ENCODE measurements at places on chromosomes 5 and 9. TPM values are rescaled to one million over a fixed set of nuclear protein-coding genes. Genes with fewer than 3 reads are reported as not detected.
A peak's percentile ranks its signal among the peaks of the same experiment; 100 is the strongest.

Gene HTR1A
- total RNA-seq = not detected

Gene PCA3
- total RNA-seq = not detected

Gene STXBP1
- 42.6 TPM for total RNA-seq

Gene ENHO
- 14.5 TPM for total RNA-seq

GRCh38 chr5:149859746-149860145 lies 84.8 kb downstream of the PDE6A start:
- no peaks in the 10 kb centered on the region for H3K36me3 ChIP-seq
- no peaks in the 10 kb centered on the region for H3K4me1 ChIP-seq
- H3K4me3 ChIP-seq = no peak overlapping the region
- no peak overlapping the region for H3K27ac ChIP-seq
- H3K27me3 ChIP-seq = no peaks in the 10 kb centered on the region
- DNase-seq = no peak

DNA sequence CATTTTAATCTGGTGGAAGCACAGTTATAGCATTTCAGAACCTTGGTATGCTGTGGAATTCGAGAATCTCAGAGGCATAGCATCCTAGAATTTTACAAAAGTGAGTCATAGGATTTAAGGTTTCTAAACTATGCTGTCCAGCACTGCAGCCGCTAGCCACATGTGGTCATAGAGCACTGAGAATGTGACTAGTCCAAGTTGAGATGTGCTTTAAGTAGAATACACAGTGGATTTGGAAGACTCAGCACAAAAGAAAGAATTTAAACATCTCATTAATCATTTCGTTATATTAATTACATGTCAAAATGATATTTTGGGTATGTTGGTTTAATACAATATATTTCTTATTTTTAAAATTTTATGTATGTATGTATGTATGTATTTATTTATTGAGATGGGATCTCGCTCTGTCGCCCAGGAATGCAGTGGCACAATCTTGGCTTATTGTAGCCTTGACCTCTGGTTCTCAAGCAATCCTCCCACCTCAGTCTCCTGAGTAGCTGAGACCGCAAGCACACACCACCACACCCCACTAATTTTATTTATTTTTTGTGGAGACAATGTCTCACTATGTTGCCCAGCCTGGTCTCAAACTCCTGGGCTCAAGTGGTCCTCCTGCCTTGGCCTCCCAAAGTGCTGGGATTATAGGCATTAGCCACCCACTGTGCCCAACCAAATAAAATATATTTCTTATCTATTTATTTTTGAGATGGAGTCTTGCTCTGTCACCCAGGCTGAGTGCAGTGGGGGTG lies 20.4 kb upstream of the RPS14 start:
- no peak overlapping the region for H3K4me3 ChIP-seq
- H3K27ac ChIP-seq = no peak overlapping the region
- no peaks in the 10 kb centered on the region for H3K36me3 ChIP-seq
- no peak for DNase-seq

GRCh38 chr5:64666078-64666477 lies 24.2 kb upstream of the SHISAL2B start:
- peak; percentile 53 for DNase-seq
- H3K4me1 ChIP-seq = peaks cover 9% of the 10 kb centered on the region
- H3K27ac ChIP-seq = no peak overlapping the region
- H3K4me3 ChIP-seq = no peak overlapping the region
- no peaks in the 10 kb centered on the region for H3K36me3 ChIP-seq

- no peaks in the 10 kb centered on the region for H3K4me1 ChIP-seq
- H3K4me3 ChIP-seq = peak overlapping the region; percentile 86
- DNase-seq = no peak
- H3K27me3 ChIP-seq = no peaks in the 10 kb centered on the region
Measured at GRCh38 chr9:111598733-111599091, 735 bp downstream of the PTGR1 start.

DNA sequence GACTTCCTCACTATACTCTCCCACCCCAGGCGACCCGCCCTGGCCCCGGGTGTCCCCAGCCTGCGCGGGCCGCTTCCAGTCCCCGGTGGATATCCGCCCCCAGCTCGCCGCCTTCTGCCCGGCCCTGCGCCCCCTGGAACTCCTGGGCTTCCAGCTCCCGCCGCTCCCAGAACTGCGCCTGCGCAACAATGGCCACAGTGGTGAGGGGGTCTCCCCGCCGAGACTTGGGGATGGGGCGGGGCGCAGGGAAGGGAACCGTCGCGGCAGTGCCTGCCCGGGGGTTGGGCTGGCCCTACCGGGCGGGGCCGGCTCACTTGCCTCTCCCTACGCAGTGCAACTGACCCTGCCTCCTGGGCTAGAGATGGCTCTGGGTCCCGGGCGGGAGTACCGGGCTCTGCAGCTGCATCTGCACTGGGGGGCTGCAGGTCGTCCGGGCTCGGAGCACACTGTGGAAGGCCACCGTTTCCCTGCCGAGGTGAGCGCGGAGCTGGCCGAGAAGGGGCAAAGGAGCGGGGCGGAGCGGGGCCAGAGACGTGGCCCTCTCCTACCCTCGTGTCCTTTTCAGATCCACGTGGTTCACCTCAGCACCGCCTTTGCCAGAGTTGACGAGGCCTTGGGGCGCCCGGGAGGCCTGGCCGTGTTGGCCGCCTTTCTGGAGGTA lies 2.1 kb downstream of the CA9 start:
- peaks cover 5% of the 10 kb centered on the region for H3K4me1 ChIP-seq
- no peak overlapping the region for H3K27ac ChIP-seq
- H3K36me3 ChIP-seq = no peaks in the 10 kb centered on the region
- DNase-seq = peak; percentile 95

Data from endodermal cell (in vitro differentiated cells).